ENCODE measurements at places on chromosomes 2 and 18.

DNA sequence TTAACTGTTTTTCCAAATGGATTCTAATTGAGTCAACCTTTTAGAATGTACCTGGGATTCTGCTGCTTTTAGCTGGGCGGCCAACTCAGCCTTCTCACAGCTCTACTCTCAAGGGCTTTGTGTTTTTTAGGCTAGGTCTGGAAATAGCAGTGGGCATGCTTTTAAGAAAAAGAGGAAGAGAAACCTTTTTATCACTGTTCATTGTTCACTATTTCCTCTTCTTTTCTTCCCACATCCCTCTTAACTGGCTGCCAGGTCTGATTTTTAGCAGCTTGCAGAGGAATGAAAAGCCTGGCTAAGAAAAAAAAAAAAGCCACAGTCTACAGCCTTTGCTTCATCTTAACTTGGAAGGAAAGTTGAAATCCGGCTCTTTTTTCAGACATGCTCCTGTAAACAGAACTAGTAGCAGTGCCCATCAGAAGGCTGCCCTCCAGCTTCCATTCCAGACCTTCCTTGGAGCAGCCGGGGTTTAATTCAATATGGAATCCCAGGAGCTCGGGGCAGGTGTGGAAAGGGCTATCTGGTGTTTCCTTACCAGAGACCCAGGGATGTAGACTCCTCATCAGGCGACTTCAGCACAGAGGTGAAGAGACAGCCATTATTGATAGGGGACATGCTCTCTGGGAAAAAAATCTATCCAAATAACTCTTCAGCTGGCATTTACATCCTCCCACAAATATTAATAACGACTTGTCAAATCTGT is 230.7 kb downstream of the MYO3B start:
- DNase-seq, result no peak

DNA sequence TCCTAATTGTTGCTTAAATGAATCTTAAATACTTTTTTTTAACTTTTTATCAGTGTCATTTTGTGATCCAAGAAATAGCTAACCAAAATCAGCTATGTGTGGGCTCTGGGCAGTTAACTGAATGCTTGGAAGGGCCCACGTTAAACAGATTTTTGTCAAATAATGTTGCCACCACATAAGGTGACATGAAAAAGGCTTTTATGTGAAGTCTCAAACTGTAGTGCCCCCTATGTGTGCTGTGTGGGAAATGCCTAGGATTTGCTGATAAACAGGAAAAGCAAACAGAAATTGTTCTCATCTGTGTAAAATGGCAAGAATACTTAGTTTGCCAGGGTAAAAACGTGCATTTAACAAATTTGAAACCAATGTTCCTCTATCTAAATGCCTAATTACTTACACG is 242.2 kb downstream of the ZNF516 start:
- DNase-seq, result no peak

GRCh38 chr18:36355511-36355910 is 58.0 kb downstream of the FHOD3 start:
- no peak for DNase-seq

- no peak for DNase-seq
These were observed 3.8 kb downstream of the GBX2 start for GRCh38 chr2:236164201-236164924.

GRCh38 chr2:159853101-159853500 is 55.1 kb upstream of the CD302 start:
- no peak for DNase-seq

- no peak for DNase-seq
These were observed 234.5 kb downstream of the VAPA start for GRCh38 chr18:10148189-10148929.

GRCh38 chr2:18701981-18702380 is 112.6 kb upstream of the NT5C1B start:
- DNase-seq, result no peak

Data from OCI-M1 (cell line).